Nephron progenitor cell (in vitro differentiated cells): ENCODE measurements at places on chromosomes 7 and 10.

GRCh38 chr7:50641442-50642405 lies 76.5 kb upstream of the DDC start:
- no peak for DNase-seq

GRCh38 chr10:113858541-113858940 lies 4.1 kb downstream of the NHLRC2 start:
- DNase-seq, result no peak

GRCh38 chr10:24318517-24318916 lies 109.6 kb downstream of the KIAA1217 start:
- DNase-seq, result no peak

- no peak for DNase-seq
These were observed 99.6 kb upstream of the SEMA3D start for GRCh38 chr7:85286446-85286845.

DNA sequence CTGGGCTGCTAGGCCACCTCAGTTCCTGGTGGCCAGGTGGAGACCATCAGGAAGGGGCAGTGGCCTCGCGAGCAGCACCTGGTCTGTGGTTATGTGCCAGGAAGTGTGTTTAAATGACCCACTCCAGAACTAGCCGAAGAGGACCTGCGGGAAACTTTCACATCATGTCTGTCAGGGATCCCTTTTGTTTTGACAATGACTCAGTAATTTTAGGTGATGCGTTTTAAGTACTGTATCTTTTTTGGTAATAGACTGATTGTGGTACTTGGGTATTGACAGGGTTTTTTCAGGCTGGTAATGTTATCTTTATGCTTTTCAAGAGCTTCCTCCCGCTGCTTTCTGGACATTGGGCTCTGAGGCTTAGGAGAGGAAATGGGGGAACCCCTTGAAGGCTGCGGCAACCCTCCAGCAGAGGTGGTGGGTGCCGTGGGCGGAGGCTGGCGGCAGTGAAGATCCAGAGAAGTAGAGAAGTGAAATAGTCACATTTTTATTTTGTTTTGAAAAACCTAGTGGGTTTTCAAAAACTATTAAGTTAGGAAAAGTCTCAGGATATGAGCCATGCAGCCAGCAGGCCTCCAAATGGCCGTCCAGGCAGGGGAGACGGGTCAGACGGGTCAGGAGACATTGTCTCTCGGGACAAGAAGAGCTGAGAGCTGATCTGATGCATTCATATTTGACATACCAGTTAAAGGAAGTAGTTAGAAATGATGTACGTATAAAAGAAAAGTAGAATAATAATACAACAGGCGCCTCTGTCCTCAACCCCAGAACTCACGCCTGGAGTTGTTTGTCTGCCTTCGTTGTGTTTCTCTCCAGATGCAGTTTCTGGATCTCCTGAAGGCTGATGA lies 27.7 kb downstream of the PPP2R2D start:
- DNase-seq, result no peak

GRCh38 chr7:42475082-42475481 lies 238.1 kb upstream of the GLI3 start:
- DNase-seq, result no peak

- DNase-seq, result no peak
These were observed 876 bp upstream of the PIK3AP1 start for GRCh38 chr10:96721207-96721572.

GRCh38 chr7:22972207-22972606 lies 41.7 kb downstream of the HYCC1 start:
- DNase-seq, result no peak

DNA sequence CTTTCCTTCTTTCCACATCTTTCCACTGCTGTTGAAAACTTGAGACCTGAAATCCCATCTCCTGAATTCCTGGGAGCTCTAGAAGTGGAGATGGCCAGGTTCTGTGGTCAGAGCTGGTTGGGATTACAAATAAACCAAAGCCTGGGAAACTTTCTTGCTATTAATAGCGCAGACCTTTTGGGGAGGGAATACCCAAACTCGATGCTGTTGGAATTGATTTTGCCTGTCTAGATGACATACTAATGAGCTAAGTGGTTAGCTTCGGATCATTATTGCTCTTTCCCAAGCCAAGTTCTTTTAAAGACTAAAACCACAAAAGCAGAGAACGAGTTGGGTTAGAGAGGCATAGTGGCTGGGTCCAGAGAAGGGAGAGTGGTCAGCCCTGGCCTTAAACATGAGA lies 76.6 kb downstream of the TCF7L2 start:
- no peak for DNase-seq

DNA sequence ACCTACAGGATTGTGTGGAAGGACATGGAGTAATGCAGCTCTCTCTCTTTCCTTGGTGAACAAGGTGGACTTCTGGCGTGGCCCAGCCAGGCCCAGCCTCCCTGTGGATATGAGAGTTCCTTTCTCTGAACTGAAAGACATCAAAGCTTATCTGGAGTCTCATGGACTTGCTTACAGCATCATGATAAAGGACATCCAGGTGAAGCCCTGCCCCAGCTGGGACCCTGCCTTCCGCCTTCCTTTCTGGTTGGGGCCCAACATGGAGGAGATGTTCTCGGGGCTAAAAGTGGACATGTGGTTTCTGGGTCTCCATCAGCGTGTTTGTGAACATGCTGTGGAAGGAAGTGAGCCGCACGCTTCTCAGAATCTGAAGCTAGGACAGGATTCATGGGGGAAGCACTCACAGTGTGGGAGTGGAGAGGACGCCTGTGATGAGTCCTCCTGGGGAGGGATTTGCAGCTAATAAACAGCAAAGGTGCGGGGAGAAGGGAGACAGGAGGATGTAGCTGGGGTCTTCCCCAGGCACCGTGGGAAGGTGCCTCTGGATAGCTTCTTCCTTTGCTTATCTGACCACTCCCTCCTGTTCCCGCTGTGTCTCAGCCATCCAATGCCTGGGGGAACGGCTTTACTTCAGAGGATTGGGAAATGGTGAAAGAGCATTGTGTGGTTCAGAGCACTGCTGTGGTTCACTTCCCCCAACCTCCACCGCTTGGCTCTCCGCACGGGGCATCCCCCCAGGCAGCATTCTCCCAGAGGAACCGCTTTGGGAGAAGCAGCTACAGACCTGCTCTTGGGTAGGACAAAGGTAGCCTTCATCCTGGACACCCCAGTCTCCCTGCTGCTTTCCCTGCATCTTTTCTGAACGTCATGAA lies 5.5 kb downstream of the CPA5 start:
- no peak for DNase-seq

- peak; percentile 9 for DNase-seq
These were observed 212.7 kb downstream of the HERPUD2 start for GRCh38 chr7:35482231-35482630.

GRCh38 chr10:53479365-53479764 lies 706.8 kb upstream of the MBL2 start:
- no peak for DNase-seq

- DNase-seq, result no peak
These were observed 49.2 kb upstream of the NANOS1 start for GRCh38 chr10:118980135-118980865.

DNA sequence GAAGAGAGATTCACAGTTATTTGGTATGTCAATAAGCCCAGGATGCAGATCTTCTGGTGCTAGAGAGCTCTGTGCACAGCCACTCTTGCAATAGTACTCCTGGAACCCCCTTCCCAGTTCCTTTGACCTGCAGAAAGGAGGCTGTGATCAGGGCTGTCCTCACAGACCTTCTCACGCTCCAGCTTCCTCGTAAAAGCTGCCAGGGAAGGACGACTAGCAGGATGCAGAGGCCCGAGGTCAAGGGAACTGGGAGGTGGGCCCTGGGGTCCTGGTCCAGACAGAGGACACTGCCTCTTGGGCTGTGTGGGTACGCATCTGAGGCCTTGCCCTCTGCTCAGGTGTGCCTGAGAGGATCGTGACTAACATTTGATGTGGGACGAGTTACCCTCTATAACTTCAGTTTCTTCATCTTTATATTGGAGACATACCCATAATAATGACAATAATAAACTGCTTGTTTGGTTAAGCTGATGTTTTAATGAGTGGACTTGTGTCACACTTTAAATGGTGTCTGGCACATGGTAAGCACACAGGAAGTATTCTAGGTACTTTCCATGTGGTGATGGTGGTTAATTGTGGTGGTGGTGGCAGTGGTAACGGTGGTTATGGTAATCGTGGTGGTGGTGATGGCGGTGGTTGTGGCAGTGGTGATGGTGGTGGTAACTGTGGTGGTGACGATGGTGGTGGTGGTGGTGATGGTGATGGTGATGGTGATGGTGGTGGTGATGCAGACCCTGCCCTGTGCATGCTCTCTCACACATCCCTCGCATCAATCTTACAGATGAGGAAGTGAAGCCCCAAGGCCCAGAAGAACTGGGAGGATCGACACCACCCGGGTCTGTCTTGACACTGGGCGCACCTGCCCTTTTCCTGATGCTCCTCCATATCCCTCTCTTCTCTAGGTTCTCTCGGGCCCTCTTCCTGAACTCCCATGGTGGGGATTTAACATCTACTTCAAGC lies 235.2 kb upstream of the GRB10 start:
- DNase-seq, result no peak

GRCh38 chr10:129779126-129780111 lies 184.7 kb downstream of the EBF3 start:
- no peak for DNase-seq

DNA sequence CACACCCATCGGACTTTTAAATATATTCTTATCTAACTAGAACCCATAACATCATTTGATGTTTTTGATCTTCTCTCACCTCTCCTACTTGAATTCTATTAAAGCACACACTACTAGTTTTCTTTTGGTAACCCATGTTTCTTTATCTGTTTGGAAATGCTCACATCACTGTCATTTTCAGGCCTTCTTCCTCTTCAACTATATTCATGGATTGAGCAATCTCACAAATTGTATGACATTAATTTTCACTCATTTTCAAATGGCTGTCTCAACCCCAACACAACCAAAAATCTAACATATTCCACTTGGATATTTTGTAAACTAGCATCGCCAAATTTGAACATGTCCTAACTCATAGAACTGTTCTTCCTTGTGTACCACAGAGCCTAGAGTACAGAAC lies 488.0 kb upstream of the SEMA3A start:
- no peak for DNase-seq

- DNase-seq, result no peak
These were observed 68.4 kb upstream of the MALRD1 start for GRCh38 chr10:18980089-18980629.

- DNase-seq, result no peak
These were observed 179.7 kb downstream of the ANK3 start for GRCh38 chr10:60209874-60210570.

DNA sequence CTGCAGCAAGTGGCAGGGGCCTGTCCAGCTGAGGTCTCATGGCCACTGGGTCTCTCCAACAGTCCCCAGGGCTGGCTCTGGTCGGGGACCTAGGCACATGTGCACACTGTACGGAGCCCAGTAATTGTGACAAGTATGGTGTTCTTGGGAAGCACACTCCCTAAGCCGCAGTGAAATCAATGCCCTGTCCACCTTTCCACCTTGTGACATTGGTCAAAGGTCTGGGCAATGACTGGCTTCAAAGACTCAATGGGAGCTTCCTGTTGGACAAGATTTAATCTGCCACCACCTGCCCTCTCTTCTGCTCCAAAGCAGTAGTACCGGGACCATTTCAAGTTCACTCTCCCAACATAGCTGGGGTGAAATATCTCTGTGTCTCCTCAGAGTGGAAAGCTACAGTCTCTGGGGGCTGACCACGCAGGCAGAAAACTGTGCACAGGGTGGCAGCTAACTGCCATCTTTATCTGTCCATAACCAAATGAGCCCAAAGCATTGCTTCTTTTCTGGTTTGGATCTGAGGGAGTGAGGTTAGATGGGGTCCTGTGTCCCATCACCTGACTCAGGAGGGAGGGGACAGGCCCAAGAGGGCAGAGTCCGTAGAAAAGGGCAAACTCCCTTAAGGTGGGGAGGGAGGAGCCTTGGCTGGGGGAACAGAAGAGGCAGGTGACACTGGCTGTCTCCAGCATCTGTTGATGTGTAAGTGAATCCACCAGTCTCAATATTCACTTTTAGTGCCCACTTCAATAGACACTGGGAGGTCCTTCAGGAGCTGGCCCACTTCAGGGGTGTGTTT lies 307.7 kb downstream of the TNS3 start:
- no peak for DNase-seq

DNA sequence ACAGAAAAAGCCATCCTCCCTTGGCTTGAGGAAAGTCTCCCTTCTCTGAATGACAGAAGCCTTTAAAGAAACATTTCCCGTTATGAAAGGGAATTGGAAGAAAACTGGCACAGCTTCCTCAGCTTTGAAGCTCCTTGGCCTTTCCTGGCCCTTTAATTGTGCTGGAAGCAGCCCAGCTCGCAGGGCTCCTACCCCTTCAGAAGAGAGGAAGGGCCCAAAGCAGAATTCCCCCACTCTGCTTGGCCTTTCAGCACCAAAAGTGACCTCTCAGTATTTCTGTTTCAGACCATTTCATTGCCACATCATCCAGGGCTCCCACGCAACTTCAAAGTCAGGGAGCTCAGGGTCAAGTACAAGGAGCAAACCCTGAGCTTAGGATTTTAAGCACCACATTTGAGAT lies 4.2 kb downstream of the AFAP1L2 start:
- no peak for DNase-seq

DNA sequence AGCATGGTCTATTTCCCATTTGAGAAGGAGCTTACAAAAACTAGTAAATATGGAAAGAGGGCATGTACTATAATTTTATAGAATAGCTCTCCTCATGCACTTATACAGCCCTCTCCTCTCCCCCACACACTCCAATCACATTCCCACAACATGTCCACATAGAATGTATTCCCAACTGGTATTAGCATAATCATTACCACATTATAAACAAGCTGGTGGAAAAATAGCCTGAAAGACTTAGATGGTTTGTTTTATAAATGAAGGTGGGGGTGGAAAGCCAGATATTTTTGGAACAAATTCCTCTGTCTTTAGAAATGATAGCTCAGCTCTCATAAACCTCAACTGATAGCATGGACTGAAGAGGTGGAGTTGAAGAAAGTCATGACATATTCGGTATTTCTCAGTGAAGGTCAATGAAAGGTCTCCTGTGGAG lies 410.1 kb downstream of the SUGCT start:
- DNase-seq, result no peak

GRCh38 chr10:50316695-50317648 lies 65.7 kb upstream of the ASAH2 start:
- no peak for DNase-seq

DNA sequence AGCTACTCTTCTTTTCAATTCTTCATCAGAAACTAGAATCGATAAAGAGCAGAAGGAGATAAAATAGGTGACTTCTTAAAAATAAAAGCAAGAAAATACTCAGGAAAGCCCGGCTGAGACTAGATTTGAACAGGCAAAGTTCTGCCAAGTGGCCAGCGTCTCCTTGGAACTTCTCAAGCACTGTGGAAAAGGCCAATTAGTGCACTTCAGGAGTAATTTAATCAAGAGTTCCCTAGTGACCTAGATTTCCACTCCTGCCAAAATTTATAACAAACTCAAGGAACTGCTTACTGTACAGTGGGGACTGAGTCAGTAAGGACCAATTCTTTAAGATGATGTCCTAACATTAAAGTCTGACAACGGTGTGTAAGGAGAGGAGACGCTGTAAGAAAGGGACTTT lies 57.3 kb downstream of the CHCHD3 start:
- DNase-seq, result no peak
